ENCODE measurements at places on chromosomes 6 and 20.

- no peak for DNase-seq
Measured at GRCh38 chr6:166707045-166707444, 80.0 kb upstream of the RPS6KA2 start.

DNA sequence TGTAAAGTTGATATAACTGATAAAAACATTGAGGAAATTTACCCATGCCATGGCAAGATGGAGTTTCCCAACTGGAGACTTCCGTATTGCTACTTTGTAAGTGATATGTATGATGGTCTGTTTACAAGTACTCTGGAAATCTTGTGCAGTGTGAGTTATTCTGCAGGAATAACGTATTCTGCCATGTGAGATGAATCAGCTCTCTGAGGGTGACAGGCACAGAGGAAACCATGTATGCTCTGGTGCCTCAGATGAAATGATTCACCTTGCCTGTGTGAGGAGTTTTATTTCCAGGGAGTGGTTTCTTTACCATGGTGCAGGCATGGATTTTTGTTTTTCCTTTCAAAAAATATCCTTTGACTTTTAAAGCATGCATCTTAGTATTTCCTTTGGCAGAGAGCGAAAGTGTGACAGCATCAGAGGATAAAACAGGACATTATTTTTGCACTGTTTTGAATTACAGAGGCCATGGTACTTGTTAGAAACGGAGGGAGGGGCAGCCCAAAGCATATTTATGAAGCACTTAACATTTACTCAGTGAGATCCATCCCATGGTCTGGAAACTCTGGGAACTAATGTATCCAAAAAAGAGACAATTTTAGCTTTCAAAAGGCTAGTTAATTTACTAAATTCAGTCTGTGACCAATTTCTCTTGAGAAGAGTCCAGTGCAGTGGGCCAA lies 36.0 kb upstream of the MTRF1L start:
- DNase-seq: no peak

- no peak for DNase-seq
Measured at GRCh38 chr6:159902620-159903019, 11.8 kb downstream of the MAS1 start.

GRCh38 chr6:9064156-9064555 lies 628.8 kb upstream of the SLC35B3 start:
- no peak for DNase-seq

DNA sequence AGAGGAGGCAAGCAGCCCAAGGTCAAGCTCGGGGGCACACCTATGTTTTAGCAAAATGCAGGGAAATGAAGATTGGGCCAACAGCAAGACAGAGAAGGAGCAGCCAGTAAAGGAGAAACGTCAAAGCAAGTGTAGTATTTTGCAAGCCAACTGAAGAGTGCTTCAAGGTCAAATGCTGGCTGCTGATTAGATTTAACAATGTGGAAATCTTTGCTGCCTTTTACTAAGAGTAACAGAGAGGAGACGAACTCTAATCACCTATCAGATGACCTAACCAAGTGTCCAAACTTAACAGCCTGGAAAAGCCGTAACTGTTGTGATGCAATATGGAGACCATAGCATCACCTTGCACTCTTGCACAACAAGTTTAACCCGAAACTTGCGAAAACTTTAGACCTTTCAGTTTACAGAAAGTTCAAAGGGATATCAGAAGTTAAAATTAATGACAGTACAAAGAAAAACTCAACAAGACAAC lies 30.4 kb downstream of the AKIRIN2 start:
- no peak for DNase-seq

GRCh38 chr20:8367689-8368088 lies 235.6 kb downstream of the PLCB1 start:
- no peak for DNase-seq

GRCh38 chr6:73263570-73263909 lies 544 bp upstream of the KHDC1 start:
- DNase-seq: no peak

DNA sequence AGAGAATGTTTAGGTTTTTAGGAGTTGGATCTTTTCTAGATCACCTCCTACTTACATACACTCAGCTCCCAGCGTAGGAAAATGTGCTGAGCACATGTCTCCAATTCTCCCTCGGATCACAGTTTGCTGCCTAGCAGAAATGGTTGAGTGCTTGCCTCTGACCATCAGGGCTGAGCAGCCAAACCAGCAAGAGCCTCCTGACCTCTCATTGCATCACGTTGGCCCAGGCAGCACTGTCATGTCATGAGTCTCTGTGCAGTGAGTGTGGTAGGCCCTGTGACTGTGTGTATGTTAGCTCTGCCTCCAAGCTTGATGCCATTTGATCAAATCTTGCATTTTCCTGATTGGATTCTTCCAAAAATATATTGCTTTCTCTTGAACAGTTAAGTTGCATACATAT lies 112.0 kb downstream of the LRRC1 start:
- no peak for DNase-seq

- peak; percentile 41 for DNase-seq
Measured at GRCh38 chr20:53547664-53548239, 45.9 kb downstream of the ZNF217 start.

- no peak for DNase-seq
Measured at GRCh38 chr6:27176523-27177484, 70.7 kb upstream of the PRSS16 start.

GRCh38 chr6:11822346-11822745 lies 43.7 kb upstream of the ADTRP start:
- DNase-seq: no peak

GRCh38 chr6:142246960-142247359 lies 54.8 kb upstream of the ADGRG6 start:
- DNase-seq: no peak

- no peak for DNase-seq
Measured at GRCh38 chr6:37061157-37061804, 55.8 kb downstream of the FGD2 start.

DNA sequence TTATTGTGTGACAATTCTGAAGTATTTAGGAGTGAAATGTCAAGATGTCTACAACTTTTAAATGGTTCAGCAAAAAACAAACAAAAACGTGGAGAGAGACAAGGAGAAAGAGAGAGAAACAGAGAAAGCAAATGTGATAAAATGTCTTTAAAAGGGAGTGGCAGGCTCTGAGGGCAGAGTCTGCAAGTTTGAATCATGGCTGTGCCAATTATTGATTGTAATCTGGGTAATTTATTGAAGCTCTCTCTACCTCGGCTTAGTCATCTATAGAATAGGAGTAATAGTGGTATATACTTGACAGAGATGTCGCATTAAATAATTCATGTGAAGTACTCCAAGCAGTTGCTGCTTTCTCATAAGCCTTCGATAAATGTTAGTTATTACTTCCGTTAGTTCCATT lies 61.3 kb upstream of the ARID1B start:
- no peak for DNase-seq

DNA sequence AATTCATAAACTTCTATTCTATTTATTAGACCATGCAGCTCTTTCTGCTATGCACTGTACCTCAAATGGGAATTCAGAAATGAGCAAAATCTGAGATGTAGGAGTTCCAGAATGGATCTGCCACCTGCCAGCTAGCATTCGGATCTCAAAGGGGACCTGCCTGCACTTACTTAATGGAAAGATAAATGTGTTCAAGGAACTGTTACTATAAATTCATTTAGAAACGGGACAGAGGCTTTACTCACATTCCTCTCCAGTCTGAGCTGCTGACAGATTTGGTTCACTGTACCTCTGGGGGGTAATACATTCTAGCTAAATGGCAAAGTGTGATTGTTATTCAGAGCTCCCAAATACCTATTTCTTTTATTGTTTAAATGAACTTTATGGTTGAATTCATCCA lies 384.1 kb downstream of the GRIK2 start:
- DNase-seq: no peak

DNA sequence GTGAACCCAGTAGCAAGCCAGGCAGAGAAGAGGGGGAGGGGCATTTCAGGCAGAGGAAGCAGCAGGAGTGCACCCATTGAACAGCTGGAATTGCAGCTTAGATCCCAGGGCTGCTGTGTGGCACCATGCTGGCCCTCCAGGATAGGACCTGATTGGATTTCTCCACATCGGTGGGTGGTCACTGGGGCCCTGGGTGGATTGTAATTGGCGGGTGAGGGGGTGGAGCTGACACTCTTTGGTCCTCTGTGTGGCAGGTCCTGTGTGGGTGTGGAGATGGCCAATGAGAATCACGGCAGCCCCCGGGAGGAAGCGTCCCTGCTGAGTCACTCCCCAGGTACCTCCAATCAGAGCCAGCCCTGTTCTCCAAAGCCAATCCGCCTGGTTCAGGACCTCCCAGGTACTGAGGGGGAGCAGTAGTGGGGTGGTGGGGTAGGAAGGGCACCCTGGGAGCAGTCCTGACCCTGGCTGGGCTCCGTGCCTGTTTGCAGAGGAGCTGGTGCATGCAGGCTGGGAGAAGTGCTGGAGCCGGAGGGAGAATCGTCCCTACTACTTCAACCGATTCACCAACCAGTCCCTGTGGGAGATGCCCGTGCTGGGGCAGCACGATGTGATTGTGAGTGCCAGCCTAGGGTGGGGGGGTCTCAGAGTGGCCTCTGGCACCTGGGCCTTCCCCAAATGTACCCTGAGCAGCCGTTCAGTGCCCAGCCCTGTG lies 4.4 kb downstream of the PCIF1 start:
- DNase-seq: no peak

- no peak for DNase-seq
Measured at GRCh38 chr6:118736440-118736839, 85.0 kb upstream of the CEP85L start.

- DNase-seq: no peak
Measured at GRCh38 chr6:36526066-36526465, 21.2 kb downstream of the STK38 start.

DNA sequence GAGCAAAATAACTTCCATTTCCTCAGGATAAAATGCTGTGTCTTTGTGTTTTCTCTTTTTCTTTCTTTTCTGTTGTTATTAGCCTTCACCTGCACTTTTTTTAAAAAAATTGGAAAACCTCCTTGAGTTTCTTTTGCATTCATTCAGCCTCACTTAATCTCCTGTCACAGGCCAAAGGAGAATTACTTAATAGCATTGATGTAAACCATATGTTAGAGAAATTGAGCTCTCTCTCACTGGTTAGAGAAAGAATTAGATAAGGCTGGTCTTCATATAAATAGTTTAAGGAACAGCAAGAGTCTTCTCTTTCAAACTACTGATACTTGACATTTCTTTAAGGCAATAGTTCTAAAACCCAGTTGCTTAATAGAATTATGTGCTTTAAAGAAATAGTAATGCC lies 564.2 kb downstream of the TFAP2B start:
- DNase-seq: no peak

- DNase-seq: no peak
Measured at GRCh38 chr6:7786214-7786661, 60.3 kb downstream of the BMP6 start.

- DNase-seq: no peak
Measured at GRCh38 chr20:4012589-4012988, 2.8 kb downstream of the RNF24 start.

- DNase-seq: no peak
Measured at GRCh38 chr6:91428296-91428695, 841.4 kb upstream of the MAP3K7 start.

GRCh38 chr6:89048288-89048923 lies 32.1 kb upstream of the PNRC1 start:
- DNase-seq: no peak

- no peak for DNase-seq
Measured at GRCh38 chr6:390914-391558, 516 bp upstream of the IRF4 start.

DNA sequence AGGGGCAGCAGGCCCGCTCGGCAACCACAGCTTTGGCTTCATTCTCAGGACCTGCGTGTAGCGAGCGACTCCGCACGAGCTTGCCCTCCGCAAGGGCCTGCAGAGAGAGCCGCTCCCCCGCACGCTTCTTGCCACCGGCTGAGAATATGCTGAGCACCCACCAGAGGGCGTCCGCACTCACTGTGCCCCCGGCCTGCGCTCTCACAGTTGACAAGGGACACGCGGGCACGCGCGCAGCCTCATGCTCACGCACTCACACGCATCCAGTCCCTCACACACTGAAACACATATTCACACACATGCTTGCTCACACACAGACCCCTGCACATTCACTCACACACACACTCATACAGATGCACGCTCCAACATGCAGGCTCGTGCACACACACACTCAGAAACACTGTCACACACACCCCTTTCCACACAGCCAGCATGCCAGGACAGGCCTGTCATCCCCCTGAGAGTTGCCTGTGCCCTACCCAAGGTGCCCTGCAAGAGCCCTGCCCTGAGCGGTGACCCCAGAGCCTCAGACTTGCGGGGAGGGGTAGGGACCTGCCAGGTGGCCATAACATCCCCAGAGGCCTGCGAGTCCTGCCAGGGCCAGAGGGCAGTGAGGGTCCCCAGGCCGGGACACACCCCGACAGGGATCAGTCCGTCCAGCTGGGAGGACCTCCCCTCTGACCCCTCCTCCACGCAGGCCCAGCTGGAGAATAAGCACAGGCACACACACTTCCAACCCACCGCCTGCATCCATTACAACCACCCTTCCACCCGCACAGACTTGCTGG lies 174.1 kb downstream of the BMP7 start:
- DNase-seq: no peak

- no peak for DNase-seq
Measured at GRCh38 chr6:170086639-170087420, 204.0 kb downstream of the DLL1 start.

- DNase-seq: no peak
Measured at GRCh38 chr6:7156643-7157278, 49.0 kb downstream of the RREB1 start.

DNA sequence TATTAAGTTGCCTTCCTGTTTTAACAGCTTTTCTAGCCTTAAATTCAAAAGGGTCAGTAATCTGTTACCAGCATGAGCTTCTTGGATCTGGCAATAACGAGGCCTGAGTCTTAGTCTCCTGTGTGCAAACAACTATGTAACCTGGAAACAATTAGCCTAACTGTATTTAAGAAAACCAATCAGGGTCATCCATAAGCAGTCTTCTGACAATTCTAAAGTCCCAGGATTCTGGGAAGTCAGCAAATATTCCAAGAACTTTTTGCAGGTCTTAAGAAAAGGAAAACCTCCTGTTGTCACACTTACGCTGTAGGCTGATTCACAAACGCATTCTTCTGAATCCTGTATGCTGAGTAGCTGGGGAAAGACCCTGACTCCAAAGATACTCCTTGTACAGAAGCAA lies 90.4 kb downstream of the COL12A1 start:
- DNase-seq: no peak

GRCh38 chr6:35451354-35452182 lies 570 bp upstream of the FANCE start:
- no peak for DNase-seq

- DNase-seq: no peak
Measured at GRCh38 chr6:159108426-159108985, 60.7 kb upstream of the FNDC1 start.

- no peak for DNase-seq
Measured at GRCh38 chr6:42400061-42400760, 51.5 kb downstream of the TRERF1 start.

- DNase-seq: no peak
Measured at GRCh38 chr6:25062070-25062811, 126.5 kb upstream of the RIPOR2 start.

DNA sequence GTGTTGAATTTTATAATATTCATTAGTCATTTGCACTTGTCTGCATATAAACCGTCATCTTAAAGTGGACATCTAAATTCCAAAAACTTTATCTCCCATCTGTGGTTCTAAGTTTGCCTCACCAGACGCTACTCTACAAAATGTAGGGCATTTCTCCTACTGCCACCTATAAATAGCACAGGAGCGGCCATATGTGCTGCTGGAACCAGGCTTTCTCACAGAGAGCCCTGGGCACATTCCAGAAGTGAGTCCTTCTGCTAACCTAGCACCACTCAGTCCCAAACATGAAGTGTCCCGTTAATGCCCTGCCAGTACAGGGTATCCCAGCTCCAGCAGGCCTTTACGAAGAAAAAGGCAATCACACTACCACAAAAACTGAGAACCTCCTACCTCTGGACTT lies 153.7 kb downstream of the TMEM242 start:
- DNase-seq: no peak

GRCh38 chr6:26087284-26088115 lies at the start of gene HFE:
Gene HFE, plus strand, starts transcription at chr6:26087429. Its CDS starts 12 bp downstream, at chr6:26087441.
- DNase-seq: no peak
